Breast epithelium (tissue), 4 donors: ENCODE measurements at places on chromosomes 5 and 9.

- DNase-seq: no peak
- no peaks in the 10 kb centered on the region for H3K4me1 ChIP-seq
- no peaks in the 10 kb centered on the region for H3K36me3 ChIP-seq
- H3K4me3 ChIP-seq: no peak overlapping the region
These were observed 26.6 kb upstream of the PIP5K1B start for GRCh38 chr9:68678430-68678829.

- no peak overlapping the region for H3K27ac ChIP-seq
- no peak for DNase-seq
- H3K36me3 ChIP-seq: no peaks in the 10 kb centered on the region
- no peaks in the 10 kb centered on the region for H3K27me3 ChIP-seq
These were observed 164.5 kb upstream of the RGS7BP start for GRCh38 chr5:64341340-64341739.

DNA sequence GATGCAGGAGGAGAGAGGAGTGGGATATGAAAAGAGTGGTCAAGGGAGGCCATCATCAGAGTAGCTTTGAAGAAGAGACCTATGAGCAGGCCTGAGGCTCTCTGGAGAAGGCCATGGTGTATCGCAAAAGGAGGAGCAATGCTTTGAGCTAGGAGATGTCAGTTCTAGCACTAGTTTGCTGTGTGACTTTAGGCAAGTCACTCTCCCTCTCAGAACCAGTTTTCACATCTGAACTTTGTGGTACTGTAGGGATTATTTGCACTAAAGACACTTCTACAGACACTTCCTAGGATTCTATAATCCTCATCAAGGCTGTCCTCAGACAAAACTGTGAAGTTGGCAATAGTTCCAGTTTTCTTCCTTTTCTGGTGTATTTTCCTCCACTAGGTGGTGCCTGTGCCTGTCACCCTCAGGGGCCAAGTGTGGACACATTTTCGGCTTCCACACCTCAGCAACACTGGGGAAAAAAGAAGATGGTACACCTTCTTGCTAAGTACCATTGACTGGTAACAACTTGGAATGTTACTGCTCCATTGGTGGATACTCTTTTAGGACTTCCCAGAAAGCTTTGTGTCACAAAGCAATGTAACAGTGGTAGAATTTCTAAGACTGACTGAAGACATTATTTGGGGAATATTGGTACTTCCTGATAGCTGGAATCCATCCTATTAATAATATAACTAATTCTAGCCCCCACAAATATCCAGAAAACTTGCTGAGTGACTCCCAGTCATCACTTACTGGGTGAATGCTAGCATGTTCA lies 9.9 kb downstream of the PAPPA start:
- no peak for DNase-seq
- H3K4me1 ChIP-seq: no peaks in the 10 kb centered on the region
- H3K27ac ChIP-seq: no peak overlapping the region
- H3K27me3 ChIP-seq: no peaks in the 10 kb centered on the region
- no peak overlapping the region for H3K4me3 ChIP-seq
- H3K36me3 ChIP-seq: no peaks in the 10 kb centered on the region

DNA sequence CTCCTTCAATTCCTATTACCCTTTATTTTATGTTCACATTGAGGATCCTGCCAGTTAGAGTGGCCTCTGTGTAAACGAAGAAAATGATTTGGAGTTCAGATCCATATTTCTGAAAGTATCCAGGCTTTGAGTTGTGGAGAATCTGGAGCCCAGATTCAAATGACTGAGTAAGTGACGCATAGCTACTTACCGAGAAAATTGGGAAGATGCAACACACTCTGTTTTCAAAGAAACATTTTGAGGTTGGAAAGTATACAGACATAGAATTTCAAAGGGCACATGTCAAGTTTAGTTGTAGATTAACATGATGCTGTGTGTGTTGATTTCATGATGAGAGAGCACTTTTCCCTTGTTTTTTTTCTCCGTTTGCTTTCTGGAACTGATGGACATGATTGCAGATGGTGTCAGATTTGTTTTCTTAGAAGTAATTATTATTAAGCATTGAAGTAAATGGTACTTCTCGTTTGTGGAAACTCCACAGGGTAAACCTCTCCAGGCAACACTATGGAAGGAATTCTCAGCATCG lies 148.1 kb downstream of the KDM4C start:
- H3K4me3 ChIP-seq: no peak overlapping the region
- H3K4me1 ChIP-seq: no peaks in the 10 kb centered on the region
- no peaks in the 10 kb centered on the region for H3K36me3 ChIP-seq
- H3K27me3 ChIP-seq: no peaks in the 10 kb centered on the region
- no peak overlapping the region for H3K27ac ChIP-seq

- no peaks in the 10 kb centered on the region for H3K36me3 ChIP-seq
- DNase-seq: no peak
- no peak overlapping the region for H3K27ac ChIP-seq
- H3K4me1 ChIP-seq: no peaks in the 10 kb centered on the region
These were observed 493.5 kb downstream of the IRX1 start for GRCh38 chr5:4089087-4089486.

DNA sequence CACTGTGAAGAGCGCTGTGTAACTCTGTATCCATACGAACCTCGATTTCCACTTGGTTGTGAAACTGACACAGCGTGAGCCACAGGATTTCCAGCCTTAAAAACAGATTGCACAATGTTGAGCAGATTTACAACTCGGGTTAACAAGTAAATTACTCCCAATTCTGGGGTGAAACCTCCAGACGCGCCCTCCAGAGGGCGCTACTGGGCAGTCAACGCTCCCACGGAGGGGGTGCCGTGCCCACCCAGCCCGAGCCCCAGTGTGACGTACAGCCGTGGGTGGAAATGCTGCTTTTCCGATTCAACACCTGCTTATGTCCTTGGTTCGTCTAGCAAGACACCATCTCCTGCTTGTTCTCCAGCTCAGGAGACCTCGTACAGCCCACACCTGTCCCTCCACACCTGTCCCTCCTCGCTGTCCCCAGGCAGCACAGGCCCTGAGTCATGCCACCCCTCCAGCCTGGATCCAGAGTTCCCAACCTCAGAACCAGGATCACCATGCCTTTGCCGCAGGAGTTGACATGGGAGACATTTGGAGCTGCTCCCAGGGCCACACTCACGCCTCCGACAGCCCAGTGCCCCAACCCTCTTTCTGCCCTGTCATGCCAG lies 34.4 kb upstream of the SLC6A3 start:
- H3K4me3 ChIP-seq: no peak overlapping the region
- H3K4me1 ChIP-seq: no peaks in the 10 kb centered on the region
- H3K27ac ChIP-seq: no peak overlapping the region
- no peaks in the 10 kb centered on the region for H3K27me3 ChIP-seq

GRCh38 chr5:163790497-163790896 lies 285.1 kb downstream of the MAT2B start:
- no peak overlapping the region for H3K27ac ChIP-seq
- H3K27me3 ChIP-seq: no peaks in the 10 kb centered on the region
- no peaks in the 10 kb centered on the region for H3K36me3 ChIP-seq

DNA sequence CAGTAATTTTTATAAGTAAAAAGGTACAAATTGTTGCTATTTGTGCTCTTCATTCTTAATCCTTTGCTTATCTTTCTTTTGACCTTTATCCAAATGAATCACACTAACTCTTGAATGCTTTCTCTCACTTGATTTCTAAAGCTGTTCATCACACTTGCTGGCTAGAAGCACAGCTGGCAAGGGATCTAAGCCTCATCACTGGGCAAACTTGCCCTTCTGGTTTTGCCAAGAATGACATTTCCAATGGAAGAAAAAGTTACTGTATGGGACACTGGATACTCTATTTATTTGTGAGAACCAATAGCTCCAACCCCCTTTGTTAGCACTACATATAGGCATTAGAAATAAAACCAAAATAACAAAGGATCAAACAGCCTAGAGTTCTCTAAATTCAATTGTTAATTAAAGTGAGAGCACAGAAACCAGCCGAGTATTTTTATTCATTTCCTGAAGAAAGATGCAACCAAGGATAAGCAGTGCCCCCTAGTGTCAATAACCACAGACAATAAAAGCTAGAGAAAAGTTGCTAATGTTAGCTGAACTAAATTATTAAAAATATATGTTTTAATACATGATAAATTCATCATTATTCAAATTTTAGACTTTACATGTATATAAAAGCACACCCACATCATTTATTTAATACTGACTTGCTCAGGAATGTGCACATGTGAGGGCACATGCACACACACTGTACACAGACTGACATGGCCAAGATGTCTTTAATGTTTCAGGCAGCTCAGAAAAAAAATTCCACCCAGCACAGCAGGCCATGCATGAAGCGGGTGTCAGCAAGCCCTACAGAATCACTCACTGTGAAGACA lies 59.8 kb upstream of the POU5F2 start:
- peaks cover 5% of the 10 kb centered on the region for H3K4me1 ChIP-seq
- H3K27ac ChIP-seq: no peak overlapping the region
- H3K36me3 ChIP-seq: no peaks in the 10 kb centered on the region
- no peak for DNase-seq
- no peaks in the 10 kb centered on the region for H3K27me3 ChIP-seq

GRCh38 chr9:126132746-126133145 lies 193.9 kb upstream of the MVB12B start:
- peaks cover 14% of the 10 kb centered on the region for H3K27me3 ChIP-seq
- no peaks in the 10 kb centered on the region for H3K36me3 ChIP-seq
- DNase-seq: no peak
